ENCODE measurements at places on chromosomes 6 and 20.

- peak; percentile 36 for DNase-seq
Observed at GRCh38 chr6:112027942-112028674, 25.8 kb upstream of the CCN6 start.

DNA sequence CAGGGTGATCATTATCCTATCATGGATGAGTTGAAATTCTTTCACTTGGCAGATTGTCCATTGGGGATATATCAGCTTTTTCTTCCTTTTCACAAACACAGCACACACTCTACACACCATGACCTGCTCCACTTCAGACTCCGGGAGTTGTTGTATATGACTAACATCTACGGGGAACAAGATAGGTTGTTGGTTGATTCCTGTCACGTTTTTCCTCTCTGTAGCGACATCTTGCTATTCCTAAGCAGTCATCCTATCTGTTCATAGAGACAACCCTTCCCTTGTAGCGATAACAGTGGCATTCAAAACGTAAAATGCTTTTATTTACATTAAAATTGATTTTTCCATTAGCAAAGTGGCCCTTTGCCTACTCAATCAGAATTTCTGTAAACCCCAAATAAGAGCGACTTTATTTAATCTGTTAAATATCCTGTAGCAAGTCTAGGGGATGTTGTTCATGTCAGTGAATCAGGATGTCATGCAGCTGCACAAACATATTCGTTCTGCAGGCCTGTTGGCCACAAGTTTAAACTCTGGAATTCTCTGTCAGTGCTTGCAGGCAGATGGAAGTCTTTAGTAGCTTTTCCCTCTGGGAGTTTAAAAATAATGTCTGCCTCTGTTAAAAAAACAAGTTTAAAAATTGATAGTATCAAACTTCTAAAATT, 23.1 kb downstream of the PHACTR2 start:
- no peak for DNase-seq

GRCh38 chr20:2751878-2752566, 48.4 kb downstream of the CPXM1 start:
- peak; percentile 50 for DNase-seq

DNA sequence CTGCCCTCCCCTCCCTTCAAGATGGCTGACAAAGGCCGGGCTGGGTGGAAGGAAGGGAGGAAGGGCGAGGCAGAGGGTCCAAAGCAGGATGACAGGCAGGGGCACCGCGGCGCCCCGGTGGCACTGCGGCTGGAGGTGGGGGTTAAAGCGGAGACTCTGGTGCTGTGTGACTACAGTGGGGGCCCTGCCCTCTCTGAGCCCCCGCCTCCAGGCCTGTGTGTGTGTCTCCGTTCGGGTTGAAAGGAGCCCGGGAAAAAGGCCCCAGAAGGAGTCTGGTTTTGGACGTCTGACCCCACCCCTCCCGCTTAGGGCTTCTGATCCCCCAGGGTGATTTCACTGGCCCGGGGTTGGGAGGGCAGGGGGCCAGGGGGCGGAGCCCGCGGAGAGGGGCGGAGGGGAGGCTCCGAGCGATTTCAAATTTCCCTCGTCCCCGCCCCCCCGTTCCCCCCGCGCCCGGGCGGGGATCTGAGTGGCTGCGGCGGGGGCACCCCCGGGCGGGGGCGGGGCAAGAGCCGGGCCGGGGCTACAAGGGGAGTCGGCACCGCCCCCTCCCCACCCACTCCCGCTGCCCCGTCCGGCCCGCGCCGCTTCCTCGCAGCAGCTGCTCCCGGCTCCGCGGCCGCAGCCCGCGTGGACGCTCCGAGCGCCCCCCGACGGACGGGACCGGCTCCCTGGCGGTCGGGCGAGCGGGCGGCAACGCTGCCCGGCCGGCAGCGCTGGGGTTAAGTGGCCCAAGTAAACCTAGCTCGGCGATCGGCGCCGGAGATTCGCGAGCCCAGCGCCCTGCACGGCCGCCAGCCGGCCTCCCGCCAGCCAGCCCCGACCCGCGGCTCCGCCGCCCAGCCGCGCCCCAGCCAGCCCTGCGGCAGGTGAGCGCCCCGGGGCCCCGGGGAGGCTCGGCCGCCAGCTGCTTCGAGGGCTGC, at the start of gene DNMT3B:
Gene DNMT3B (plus strand): TSS at position 555 of the 923 bp plus-strand sequence. CDS start 17,939 bp downstream, outside the sequence.
- DNase-seq, result peak; percentile 64

GRCh38 chr6:327538-328116, 35.3 kb downstream of the DUSP22 start:
- no peak for DNase-seq

GRCh38 chr6:44082872-44083321, 44.4 kb downstream of the MRPL14 start:
- DNase-seq, result no peak

DNA sequence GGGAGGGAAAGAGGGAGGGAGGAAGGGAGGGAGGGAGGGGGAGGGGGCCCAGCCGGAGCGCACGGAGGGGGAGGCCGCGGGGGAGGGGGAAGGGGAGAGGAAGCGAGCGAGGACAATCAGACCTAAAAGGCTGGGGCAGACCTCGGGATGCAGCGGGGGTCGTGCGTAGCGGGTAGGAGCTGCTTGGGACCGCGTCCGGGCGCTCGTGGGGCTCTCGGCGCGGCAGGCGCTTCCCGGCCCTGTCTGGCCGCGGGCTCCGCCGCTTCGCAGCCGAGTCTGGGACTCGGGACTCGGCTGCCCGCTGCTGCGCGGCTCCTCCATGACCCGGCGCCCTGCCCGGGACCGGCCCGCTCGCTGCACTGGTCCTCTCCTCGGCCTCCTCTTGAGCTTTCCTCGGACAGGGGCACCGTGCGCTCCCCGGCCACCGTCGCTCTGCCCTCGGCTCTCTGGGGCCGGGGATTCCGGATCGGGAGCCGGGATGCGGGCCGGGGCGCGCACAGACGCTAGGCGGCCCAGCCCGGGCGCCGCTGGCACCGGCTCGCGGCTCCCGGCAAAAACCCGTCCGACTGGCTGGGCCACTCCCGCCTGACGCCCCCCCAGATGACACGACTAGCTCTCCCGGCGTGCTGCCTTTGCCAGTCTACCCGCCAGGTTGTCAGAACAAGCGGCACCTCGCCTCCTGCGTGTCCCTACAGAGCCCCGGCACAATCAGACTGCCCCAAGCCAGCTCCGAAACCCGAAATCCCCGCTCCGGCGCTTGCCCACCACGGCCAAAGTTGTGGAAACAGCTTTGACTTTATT, 2.2 kb downstream of the TFAP2A start:
- no peak for DNase-seq

- no peak for DNase-seq
Observed at GRCh38 chr6:166562726-166563125, 23.8 kb downstream of the RAMACL start.

- DNase-seq, result no peak
Observed at GRCh38 chr6:117933471-117933870, 26.4 kb downstream of the SLC35F1 start.

GRCh38 chr6:2918936-2919335, 15.8 kb upstream of the SERPINB9 start:
- DNase-seq, result no peak

DNA sequence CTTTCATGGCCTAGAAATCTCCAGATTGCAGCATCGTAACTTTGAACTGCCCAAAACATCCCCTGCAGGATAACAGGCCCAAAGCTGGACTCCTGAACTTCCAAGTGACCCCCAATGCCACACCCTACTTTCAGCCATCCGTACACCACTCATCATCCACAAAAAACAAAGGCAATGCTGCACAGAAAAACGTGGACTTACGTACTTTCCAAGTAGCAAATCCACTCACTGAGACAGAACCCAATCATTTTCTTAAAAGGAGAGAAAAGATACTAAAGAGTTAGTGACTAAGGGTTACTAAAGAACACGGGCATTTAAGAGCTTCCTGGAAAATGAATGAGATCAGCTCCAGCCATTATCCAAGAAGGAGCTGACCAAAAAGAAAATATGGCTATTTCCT, 211.0 kb downstream of the WDR27 start:
- DNase-seq, result no peak

DNA sequence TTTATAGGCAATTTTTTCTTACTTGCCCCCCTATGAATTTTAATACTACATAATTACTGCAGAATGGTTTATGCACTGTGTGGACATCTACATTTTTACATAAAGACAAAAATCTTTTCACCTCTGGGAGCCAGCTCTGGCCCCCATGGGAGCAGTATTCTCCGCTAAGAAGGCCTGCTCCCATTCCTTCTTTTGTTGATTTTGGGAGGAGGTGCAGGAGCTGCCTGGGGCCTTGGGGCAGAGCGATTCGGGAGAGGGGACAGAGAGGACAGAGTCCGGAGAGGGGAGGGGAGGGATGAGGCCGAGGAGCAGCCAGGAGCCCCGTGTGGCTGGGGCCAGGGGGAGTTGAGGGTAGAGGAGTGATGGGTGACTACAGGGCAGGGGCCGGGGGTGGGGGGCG, 452.0 kb downstream of the PREX1 start:
- DNase-seq, result no peak

DNA sequence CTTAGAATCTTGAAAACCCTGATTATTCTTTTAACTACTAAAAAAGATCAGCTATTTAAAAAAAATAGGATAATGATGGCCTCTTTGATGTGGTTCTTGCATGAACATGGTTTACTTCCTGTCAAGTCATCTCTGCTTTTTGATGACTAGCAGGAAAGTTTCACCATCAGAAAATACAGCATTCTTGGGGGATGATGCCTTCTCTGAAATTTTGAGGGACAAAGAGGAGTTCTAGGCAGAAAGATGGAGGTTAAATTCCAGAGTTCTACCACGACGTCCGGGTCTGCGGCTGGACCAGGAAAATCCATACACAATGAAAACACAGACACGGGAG, 130.4 kb downstream of the OLIG3 start:
- no peak for DNase-seq

GRCh38 chr6:130385064-130385695, 19.4 kb downstream of the TMEM200A start:
- no peak for DNase-seq

DNA sequence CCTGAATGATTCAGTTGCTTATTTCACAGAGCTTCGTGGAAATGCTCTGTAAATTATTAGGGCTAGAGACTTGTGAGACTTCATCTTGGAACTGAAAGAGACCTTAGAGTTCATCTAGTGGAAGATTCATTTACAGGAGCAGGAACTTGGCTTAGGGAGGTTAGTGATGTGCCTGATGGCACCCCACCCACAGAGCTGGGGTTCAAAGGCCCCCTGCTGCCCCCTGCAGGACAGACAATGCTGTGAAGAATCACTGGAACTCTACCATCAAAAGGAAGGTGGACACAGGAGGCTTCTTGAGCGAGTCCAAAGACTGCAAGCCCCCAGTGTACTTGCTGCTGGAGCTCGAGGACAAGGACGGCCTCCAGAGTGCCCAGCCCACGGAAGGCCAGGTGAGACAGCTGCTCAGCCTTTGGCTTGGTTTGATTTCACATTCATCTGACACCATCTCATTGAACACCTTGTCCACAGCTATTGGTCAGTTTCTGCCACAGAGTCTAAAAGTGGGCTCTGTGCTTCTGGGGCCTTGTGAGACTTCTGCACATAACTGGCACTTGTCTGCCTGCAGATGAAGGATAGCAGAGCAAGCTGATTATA, 25.1 kb downstream of the MYBL2 start:
- peak; percentile 44 for DNase-seq

GRCh38 chr20:31674895-31675827, 37.4 kb downstream of the COX4I2 start:
- peak; percentile 63 for DNase-seq

- no peak for DNase-seq
Observed at GRCh38 chr6:97947841-97948240, 664.8 kb upstream of the MMS22L start.

DNA sequence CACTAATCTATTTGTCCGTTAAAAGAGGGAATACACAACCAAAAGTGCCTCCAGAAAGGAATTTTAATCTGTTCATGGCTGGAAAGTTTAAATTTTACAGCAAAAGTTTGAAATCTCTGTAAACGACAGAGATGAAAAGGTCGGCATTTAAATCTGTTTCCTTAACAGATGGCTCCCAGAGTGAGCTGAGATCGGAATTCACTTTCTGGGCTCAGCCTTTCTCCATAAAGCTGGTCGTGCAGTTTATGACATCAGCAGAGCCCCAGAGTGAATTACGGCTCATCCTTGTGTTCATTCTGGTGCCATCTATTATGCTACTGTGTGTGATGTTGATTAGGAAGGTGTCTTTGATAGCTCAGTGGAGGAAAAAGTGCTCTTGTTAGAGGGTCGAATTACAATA, 117.6 kb upstream of the ZFP64 start:
- DNase-seq, result no peak

DNA sequence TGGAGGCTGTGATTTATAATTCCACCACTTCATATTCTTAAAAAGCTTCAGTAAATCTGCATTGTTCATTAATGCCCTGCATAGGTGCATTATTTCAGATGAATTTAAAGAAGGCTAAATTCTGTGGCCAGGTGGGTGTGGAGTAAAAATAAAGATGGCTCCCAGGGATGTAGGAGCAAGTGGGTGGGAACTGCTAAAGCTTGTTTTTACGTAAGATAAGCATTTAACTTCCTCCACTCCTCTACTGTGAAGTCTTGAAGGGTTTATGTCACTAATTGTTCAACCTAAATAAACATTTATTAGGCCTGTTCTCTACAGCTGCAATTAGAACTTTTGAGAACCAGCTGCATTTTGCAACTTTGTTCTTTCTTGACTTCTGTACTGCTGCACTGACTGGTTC, 6.8 kb upstream of the SLC35B3 start:
- no peak for DNase-seq

- DNase-seq, result no peak
Observed at GRCh38 chr6:34922177-34922663, 33.2 kb downstream of the ANKS1A start.

- no peak for DNase-seq
Observed at GRCh38 chr6:160418370-160418769, 70.2 kb downstream of the SLC22A3 start.

DNA sequence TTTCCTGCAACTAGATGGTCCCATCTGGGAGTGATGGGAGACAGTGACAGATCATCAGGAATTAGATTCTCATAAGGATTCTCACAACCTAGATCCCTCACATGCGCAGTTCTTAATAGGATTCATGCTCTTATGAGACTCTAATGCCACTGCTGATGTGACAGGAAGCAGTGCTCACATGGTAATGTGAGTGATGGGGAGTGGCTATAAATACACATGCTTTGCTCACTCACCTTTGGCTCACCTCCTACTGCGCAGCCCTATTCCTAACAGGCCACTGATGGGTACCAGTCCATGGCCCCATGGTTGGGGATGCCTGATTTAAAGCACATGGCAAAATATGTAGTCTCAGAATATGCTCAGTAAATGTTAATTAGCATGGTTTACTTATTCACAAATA, 80.6 kb upstream of the MBOAT1 start:
- DNase-seq, result no peak

DNA sequence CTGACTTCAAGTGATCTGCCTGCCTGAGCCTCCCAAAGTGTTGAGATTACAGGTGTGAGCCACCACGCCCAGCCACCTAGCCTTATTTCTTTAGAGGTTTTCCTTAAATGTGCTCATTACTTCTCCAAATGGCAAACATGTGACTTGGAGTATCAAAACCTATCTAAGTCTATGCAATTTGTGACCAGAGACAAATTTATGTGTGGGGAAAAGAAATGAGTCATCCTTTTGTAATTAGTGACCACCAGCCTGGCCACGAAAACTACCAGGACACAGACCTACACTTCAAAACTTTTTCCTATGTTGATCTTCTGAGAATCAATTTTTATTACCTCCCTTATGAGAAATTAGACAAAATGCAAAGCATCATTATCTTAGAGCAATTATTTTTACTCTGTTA, 64.6 kb upstream of the OGFRL1 start:
- no peak for DNase-seq

All from activated CD4-positive, alpha-beta T cell treated with anti-CD3 and anti-CD28 coated beads for 4 hours (primary cell).